ENCODE measurements at places on chromosomes 1 and 21.
A peak's percentile ranks its signal among the peaks of the same experiment; 100 is the strongest.

DNA sequence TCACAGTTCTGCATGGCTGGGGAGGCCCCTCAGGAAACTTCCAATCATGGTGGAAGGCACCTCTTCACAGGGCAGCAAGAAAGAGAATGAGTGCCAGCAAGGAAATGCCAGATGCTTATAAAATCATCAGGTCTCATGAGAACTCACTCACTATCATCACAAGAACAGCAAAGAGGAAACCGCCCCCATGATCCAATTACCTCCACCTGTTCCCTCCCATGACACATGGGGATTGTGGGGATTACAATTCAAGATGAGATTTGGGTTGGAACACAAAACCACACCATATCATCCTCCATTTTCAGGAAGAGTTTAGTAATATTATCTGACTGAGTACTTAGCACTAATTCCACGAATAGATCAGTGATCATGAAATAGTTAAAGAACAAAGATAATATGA lies 244.2 kb downstream of the LMO4 start:
- DNase-seq = no peak

DNA sequence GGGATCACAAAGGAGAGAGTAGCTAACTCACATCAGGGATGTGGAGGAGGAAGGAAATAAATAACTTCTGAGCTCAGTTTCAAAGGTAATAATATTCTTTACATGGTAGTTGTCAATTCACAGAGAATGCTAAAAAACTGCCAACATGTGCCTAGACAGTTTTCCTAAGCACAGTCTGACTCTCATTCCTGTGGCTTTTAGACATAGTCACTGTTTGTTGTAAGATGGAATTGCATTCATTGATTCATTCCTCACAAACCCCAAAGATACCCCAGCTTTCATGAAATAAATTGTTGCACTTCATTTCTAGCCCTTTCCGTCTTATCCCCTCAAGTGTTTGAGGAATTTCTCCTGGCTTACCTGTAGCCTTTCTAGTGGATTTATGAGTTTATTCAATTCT lies 263.9 kb downstream of the NTNG1 start:
- no peak for DNase-seq

GRCh38 chr21:34280389-34280795 lies 83.4 kb upstream of the KCNE2 start:
- DNase-seq = no peak

DNA sequence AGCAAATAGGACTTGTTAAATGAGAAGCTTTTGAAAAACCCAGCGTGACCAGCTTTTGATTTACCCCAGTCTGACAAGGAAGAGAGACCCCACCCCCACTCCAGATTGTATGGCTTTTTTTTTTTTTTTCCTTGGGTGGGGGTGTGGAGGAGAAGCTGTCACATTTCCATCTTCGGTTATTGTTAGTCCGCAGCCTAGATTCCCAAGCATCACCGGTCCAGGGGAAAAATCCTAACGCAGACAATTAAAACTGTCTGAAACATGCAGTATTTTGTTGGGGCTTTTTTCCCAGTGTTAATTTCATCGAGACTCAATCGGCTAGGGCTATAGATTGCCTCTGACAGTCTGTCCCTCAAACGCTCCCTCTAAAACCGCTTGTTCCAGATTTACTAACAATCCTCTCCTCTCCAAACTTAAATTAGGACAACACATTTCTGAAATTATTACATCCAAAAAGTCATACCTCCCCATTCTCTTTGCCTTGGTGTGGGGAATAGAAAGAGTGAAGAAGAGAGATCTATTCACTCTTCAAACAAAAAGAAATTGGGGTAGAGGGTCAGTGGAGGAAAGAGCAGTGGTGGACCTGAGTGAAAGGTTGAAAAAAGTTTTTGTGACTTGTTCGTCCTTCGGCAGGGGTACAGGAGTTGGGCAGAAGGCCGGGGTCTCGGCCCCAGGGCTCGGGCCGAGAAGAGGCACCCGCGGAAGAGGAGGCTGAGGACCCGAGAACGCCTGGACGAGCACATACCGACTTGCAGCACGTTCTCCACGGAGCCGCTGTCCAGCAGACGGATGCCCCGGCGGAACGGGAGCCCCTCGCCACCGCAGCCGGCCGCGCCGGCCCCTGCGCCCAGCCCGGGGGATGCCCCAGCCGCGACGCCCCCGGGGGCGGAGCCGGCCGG lies 1.1 kb downstream of the ZSWIM5 start:
- DNase-seq = peak; percentile 2

DNA sequence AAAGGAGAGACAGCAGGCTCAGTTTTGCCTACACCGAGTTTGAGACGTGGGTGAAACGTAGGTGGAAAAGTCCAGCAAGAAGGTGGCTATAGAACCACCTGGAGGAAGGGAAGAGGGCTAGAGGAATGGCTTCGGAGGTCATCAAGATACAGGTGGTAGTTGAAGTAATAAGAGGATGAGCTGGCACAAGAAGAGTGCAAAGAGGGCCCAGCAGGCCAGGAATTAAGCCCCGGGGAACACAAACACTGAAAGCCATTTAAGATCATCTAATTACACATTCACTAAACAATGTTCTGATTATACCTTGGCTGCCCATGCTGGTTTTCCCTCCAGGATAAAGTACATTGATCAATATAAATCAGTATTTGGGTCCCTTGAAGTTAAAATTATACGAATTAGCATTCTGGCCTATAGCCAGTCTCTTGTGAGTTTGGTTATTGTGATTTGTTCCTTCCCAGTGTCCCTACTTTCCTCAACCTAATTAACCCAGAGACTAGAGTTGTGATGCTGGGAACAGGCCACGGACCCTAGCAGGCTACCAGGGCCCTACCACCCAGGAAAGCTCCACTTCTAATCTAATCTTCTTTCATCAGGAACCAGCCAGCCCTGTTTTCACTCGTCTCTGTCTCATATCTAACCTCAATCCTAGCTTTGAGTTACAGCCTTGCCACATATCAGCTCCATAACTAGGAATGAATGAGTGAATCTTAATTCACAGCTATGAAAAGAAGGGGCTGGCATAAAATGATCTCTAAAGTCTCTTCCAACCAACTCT lies 26.4 kb upstream of the PPP1R15B start:
- no peak for DNase-seq

GRCh38 chr1:7348580-7348979 lies 422.5 kb upstream of the VAMP3 start:
- DNase-seq = no peak

DNA sequence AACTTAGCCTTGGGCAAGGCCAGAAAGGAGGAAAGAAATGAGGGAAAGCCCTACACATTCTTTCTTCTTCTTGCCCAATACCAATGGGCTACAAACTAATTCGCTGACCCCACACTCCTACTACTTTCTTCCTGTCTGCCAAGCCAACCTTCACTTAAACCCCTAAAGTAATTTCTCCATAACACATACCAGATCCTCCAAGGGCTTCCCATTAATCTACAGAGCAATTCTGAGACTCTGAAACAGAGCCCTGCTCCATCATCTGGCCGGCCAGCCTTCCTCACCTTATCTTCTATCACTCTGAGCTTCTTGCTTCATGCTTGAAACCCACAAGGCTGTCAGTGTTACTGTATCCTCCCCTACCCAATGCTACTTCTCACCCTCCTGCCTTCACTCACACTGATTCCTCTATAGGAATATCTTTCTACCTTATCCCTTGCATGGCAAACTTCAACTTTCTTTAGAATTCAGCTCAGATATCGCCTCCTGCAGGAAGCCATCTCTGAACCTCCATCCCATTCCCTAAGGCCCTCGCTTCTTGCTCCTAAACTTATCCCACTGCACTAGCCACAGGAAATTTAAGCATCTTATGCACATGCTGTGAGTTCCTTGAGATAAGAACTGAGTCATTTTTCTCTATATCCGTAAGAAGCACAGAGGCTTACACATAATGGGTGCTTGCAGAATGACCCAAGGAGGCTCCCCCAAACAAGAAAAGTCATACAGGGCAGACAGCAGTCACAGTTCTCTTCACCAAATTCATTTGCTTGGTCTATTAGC lies 81.9 kb downstream of the JAK1 start:
- DNase-seq = no peak

DNA sequence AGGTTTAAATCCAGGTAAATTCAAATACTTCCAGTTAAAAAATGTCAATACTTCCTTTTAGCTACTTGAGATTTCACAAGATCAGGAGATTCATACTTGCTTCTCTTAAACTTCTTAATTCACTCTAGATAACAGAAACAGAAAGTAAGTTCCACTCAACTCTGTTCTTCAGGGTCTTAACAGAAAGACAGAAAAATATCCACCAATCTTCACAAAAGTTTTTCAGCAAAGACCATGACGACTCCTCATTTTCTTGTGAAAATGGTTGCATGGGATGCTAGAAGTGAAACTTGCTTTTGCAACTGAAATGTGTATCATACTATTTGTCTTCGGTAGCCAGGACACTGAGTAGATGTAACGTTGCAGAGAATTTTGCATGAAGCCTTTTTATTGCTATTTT lies 12.3 kb upstream of the LRRC8C start:
- DNase-seq = no peak

DNA sequence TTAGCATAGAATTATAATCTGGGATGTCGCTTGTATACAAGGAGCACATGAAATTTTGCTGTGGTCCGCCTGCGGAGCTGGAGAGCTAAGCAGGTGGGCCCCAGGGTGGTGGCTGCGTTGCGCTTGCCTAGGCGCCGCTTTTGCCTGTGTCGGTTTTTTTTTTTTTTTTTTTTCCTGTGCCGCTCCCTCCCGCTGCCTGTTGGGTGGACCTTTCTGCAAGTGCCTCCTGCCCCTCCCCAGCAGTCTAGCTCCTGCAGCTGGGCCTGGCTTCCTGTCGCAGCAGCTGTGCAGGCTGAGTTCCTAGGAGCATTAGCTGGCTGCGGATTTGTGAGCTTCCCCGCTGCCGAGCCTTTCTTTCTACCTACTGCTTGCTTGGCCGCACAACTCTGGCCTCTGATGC lies 20.6 kb downstream of the PYHIN1 start:
- no peak for DNase-seq

DNA sequence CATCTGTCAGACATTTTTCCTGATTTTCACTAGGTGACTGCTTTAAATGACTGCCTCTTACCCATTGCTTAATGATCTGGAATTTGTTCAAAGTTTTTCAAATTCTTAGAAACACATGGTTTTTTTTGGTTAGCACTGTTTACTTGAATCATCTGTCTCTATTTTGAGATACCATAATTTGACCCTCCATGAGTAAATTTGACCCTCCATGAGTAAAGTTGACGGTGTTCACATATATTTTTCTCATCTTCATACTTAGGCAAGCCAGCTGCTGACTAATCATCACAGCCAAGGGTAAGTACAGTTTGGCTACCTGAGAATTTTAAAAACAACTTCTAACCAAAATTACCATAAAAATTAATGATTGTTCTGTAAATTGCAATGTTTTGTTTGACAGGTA lies 586.5 kb downstream of the PTBP2 start:
- DNase-seq = no peak

DNA sequence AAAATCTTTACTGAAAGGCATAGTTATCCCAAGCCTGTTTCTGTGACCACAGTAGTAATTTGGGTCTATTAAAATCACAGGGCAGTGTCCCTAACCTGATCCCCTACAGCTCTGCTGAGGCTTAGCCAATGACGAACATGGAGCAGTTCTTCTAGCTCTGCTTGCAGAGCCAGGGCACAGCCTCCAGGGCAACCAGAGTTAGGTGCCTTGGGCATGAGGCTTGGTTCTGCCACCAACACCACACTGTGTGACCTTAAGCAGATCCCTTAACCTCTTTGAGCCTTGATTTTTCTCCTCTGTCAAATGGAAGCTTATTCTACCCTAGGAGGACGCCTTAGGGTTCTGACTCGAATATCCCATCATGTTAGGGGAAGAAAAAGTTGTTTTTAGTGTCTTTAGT lies 86.7 kb upstream of the TLR5 start:
- DNase-seq = no peak

GRCh38 chr1:193677874-193678273 lies 491.5 kb upstream of the B3GALT2 start:
- no peak for DNase-seq

GRCh38 chr1:91697861-91698260 lies 188.1 kb downstream of the TGFBR3 start:
- no peak for DNase-seq

Measured in amygdala (tissue), 56 donors.